ENCODE measurements at places on chromosomes 6 and 20. TPM values are rescaled to one million over a fixed set of nuclear protein-coding genes. Genes with fewer than 3 reads are reported as not detected.

SERPINB1 gene
- 24.7 TPM for total RNA-seq

HTR1B gene
- 0.44 TPM for total RNA-seq

MGME1 gene
- 14.7 TPM for total RNA-seq

MRS2 gene
- 22.8 TPM for total RNA-seq

BTNL2 gene
- total RNA-seq, result not detected

KCNK15 gene
- total RNA-seq, result 6.0 TPM

MUC21 gene
- not detected for total RNA-seq

DNA sequence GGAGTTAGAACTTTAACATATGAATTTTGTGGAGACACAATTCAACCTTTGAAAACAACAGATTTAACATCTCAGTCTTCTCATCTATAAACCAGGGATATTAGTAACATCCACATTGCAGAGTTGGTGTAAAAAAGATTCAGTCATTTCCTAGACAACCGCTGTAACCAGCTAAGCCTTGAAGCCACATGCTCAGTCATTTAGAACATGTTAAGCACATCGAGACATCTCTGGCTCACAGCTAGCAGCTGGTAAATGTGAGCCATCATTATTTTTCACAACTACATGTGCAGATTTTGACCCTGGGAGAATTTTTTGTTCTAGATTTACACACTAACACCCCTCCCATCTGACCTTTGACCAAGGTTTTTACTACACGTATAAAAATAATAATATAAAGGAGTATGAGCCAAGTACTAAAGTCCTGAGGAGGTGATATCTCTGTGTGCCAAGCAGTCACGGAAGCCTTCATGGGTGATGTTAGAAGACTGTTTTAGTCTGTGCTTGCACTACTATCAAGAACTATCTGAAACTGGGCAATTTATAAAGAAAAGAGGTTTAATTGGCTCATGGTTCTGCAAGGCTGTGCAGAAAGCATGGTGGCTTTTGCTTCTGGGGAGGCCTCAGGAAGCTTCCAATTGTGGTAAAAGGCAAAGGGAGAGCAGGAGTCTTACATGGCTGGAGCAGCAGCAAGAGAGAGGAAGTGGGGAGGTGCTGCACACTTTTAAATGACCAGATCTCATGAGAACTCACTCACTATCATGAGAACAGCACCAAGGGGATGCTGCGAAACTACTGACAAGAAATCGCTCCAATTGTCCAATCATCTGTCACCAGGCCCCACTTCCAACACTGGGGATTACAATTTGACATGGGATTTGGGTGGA lies 48.7 kb upstream of the IL20RA start:
- no peak for DNase-seq

- no peak for DNase-seq
These were observed 127.0 kb downstream of the PACRG start for GRCh38 chr6:162854734-162855191.

DNA sequence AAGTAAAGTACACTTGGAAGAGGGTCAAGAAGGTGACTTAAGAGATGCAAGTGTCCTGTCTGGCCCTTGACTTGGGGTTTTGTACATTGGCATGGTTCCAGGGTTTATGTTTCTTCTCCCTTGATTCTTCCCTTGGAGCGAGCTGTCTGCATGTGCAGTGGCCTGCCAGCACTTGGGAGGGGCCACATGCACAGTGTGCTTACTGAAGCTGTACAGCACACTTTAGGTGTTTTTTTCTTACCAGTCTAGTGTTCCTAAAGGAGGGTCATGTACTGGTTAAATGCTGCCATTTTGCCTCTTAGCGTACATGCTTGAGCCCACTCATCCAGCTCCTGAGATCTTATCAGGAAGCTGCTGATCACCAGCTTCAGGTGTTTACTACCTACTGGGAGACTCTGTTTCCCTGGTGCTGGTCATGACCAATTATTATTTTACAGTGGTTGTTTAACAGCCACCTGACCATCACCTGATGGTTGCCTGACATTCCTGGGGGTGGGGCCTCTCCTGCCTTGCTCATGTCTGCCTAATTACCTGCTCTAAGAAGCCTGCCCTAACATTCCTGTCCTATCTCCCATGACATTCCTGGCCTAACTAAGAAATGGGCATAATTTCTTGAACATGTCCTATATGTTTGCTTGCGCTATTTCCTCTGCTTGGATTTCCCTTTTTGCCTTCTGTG lies 182.9 kb downstream of the MCHR2 start:
- no peak for DNase-seq

GRCh38 chr6:77021232-77021631 lies 442.1 kb downstream of the HTR1B start:
- no peak for DNase-seq

GRCh38 chr6:95133578-95133977 lies 443.8 kb upstream of the MANEA start:
- DNase-seq, result no peak

DNA sequence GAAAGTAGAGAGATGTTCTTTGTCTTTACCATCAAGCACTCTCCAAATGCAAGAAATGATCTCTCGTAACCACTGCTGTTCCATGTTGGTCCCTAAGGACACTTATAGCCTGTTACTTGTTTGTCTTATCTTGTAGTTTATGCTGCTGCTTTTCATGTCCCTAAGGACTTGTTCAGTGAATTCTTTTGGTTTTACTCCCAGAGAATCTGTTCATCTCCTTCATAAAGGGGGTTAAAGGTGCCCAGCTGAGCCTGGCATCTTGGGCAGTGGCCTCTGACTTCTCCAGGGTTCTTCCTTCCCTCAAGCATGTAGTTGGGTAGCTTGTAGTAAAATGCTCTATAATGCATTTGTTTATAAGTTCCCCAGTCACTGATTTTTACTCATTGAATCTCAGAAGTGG lies 864 bp upstream of the PKIG start:
- DNase-seq, result no peak

- DNase-seq, result no peak
These were observed 73.4 kb downstream of the ZNF133 start for GRCh38 chr20:18361678-18362077.

- DNase-seq, result no peak
These were observed 78.5 kb downstream of the SYNDIG1 start for GRCh38 chr20:24547967-24548366.

DNA sequence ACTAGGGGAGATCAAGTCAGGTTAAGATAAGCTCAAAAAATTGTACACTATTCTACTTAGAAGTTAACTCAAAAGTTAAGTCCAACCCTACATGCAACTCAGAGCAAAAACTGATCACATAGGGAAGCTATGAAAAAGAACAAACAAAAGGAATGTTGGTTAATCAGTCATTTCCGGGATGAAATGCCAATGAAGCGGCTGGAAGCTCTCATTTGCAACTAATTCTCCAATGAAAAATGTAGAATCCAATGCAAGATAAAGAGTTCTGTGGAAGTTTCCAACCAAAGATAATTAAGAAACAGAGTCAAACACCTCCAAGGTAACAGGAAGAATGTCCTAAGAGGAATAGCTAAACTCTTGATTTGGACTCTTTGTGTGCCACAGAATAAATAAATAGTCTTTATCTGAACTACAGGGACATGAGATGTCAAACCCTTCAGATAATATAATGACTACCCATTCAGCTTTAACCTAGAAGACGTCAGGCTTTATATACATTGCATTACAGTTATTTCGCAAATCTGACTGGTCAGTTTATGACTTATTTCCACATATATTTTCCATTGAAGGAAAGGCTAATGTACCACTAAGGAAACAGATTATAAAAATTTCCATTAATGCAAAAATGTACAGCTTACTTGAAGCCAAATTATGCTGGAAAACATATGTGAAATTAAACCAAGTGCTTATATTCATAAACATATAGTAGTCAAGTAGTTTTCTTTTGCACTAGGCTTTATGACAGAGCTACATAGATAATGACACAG lies 48.0 kb upstream of the DST start:
- no peak for DNase-seq

- no peak for DNase-seq
These were observed 576 bp upstream of the RRP36 start for GRCh38 chr6:43020847-43021246.

DNA sequence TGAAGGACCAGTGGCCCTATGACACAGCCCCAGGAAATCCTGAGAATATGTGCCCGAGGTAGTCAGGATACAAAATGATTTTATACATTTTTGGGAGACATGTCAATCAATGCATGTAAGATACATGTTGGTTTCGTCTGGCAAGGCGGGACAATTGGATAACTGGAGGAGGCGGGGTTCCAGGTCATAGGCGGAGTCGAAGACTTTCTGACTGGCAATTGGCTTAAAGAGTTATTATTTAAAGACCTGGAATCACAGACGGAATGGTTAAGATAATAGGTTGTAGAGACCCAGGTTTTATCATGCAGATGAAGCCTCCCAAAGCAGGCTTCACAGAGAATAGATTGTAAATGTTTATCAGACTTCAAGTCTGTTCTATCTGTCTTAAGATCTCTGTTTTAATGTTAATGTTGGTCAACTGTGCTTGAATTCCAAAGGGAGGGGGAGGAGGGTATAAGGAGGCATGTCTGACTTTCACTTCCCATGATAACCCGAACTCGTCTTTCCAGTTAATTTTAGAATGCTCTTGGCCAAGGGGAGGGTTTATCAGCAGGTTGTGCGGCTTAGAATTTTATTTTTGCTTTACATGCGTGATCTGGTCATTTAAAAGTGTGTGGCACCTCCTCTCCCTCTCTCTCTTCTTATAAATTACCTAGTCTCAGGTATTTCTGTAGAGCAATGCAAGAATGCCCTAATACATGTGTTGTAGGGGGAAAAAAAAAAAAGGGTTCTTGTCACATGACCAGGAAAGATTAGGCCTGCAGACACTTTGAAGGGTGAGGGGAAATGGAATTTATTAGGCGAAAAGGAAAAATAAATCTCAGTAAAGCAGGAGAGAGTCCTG lies 230.7 kb downstream of the NFATC2 start:
- DNase-seq, result no peak

- DNase-seq, result no peak
These were observed 40.9 kb downstream of the PDYN start for GRCh38 chr20:1952737-1953530.

- no peak for DNase-seq
These were observed 192.6 kb downstream of the HIVEP2 start for GRCh38 chr6:142752348-142752747.

GRCh38 chr6:36671687-36672375 lies 6.7 kb upstream of the CDKN1A start:
- no peak for DNase-seq

DNA sequence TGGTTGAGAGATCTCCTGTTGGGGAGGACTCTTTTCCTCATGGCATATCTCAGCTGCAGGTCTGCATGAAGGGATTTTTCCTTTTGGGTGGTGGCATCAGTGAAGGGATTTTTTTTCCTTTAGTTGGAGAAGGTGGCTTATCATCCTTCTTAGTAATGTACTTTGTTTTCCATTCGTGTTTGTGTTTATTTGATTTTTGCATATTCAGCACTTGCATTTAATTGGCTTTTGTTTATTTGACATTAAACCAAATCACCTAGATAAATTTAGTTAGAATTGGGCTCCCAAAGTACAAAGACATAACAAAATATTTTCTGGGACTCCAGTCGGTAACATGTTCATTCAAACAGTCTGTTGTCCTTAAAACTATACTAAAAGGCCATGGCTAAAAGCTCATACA lies 56.2 kb upstream of the MANEA start:
- no peak for DNase-seq

- DNase-seq, result no peak
These were observed 11.6 kb upstream of the NTSR1 start for GRCh38 chr20:62696989-62697388.

DNA sequence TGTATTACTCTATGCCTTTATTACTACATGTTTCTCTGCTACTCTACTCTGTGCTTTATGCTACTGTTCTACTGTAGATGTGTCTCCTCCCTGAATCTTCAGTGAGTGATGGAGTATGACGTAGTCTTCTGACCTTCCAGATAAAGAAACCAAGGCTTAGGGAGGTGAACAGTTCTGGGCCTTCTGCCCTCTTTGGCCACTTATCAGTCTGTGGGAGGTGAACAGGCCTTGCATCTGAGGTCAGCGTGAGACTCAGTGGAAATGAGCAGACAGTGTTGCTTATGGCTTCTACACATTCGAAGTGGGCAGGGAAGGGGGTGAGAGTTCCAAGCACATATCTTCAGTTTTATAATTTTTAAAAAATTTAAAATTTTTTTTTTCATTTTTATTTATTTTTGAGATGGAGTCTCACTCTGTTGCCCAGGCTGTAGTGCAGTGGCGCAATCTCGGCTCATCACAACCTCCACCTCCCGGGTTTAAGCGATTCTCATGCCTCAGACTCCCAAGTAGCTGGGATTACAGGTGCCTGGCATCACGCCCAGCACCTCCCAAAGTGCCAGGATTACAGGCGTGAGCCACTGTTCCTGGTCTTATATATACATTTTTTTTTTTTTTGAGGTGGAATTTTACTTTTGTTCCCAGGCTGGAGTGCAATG lies 24.2 kb downstream of the MYBL2 start:
- DNase-seq, result no peak

DNA sequence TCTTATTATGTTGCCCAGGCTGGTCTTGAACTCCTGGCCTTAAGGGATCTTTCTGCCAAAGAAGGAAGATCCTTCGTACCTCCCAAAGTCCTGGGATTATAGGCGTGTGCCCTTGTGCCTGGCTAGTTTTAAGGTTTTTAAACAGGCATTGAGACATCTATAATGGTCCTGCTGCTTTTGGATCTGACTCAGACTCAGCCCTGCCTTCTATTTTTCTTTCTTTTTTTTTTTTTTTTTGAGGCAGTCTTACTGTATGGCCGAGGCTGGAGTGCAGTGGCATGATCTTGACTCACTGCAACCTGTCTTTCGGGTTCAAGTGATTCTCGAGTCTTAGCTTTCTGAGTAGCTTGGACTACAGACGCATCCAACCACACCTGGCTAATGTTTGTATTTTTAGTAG lies 73.7 kb downstream of the PHF20 start:
- no peak for DNase-seq

DNA sequence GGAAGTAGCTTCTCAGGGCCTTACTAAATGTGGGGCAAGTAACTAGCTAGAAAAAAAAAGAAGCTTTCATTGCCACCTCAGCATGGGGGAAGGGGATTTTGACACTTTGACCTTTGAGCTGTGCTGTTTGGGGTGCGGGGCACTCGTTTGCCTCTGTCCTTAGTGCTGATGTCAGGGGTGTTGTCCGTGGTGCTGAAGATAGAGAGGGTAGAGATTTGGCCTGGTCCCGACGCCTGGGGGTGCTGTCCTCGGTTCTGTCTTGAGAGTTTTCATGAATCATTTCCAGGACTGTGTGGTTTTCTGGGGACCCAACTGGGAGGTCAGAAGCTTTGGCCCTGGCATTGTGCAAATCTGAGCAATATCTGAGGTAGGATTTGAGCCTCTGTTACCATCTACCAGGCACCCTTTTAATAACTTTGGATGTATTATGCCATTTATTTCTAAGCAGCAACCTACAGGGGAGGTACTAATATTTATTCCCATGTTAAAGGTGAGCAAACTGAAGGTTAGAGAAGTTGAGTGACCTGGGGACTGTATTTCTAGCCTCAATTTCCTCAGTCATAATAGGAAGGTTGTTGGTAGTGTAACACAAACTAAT lies 78.0 kb downstream of the DLGAP4 start:
- DNase-seq, result no peak

GRCh38 chr6:144064402-144065212 lies 30.8 kb downstream of the SF3B5 start:
- no peak for DNase-seq

Measured in tibial nerve (tissue), 4 donors.